ENCODE measurements at places on chromosomes 4 and X.

DNA sequence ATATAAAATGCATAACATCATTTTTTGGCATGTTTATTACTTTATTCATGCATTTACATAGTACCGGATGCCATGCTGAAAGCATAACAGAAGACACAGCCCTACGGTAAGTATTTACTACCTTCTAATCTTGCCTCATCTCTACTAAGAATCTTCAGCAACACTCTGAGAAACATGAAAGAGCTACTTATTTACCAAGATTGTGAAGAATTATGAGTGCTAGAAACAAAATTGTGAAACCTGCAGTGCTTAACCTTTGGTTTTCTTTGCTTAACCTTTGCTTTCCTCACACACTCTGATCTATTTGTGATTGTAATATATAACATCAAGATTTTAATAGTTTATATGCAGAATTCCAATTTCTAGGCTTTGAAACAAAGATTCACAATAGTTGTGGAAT, 7.4 kb downstream of the ANTXR2 start:
- DNase-seq: no peak

- DNase-seq: no peak
Measured at GRCh38 chrX:69107747-69108401, 57.4 kb downstream of the PJA1 start.

DNA sequence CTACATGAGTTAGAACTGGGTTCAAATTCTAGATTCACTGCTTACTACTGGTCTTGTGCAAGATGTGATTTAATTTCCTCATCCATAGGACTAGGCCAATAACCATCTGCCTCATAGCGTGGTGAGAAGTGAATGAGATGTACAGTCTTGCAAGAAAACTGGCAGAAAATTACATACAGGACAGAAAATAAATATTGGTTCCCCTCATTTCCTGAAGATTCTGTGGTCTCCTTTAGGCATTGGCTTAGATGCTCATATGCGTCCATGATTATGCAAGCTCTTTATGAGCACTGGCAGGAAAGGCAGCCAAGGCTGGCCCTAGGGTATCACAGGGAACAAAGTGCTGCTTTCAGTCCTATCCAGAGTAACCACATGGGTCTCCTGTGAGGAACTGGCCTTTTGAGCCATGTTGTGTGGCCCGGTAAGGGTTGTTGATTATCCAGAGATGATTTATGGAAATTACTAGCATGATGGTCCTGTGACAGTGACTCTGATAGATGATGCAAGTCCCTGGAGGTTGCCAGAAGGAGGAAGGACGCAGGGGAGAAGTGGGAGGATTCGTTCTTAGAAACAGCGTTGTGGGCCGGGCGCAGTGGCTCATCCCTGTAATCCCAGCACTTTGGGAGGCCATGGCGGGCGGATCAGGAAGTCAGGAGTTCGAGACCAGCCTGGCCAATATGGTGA, 9.9 kb upstream of the MOB1B start:
- no peak for DNase-seq

DNA sequence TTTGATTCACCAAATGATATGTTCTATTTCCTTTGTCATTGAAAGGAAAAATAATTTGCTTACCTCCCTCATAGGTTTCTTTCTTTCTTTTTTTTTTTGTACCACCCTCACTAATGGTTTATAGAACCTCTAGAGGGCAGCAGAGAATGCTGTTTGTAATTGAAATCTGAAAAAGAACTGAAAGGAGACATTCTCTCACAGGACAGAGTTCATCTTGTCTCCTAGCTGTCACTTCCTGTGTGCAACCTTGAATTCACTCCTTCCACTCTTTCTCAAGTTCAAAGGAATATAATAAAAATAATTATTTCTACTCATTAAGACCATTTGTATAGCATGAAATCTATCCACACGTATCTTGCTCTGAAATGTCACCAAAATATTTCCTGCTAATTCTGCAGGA, 51.0 kb downstream of the GUCY1B1 start:
- DNase-seq: peak; percentile 45

- DNase-seq: no peak
Measured at GRCh38 chr4:173319696-173320095, 14.5 kb downstream of the HMGB2 start.

GRCh38 chrX:148441387-148441786, 59.0 kb upstream of the AFF2 start:
- DNase-seq: no peak

GRCh38 chr4:74934016-74934831, 1.3 kb downstream of the PARM1 start:
- no peak for DNase-seq

- no peak for DNase-seq
Measured at GRCh38 chrX:2614911-2615310, 76.2 kb upstream of the CD99 start.

DNA sequence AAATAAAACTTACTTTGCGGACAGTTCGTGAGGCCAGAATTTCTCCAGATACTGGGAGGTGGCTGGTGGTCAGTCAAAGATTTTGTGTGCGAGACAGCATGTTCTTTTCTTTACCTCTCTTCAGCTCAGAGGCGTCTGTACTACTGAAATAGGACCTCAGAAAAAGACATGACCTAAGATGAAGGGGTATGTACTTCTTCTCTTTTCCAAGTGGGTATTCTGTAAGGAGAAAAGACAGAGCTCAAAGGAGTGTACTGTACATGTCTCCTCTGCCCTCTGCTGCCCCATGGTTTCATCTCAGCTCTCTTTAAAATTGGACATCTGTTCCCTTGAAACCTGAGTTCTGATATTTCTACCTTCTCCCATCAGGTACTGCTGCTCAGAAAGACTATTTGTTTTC, 38.1 kb downstream of the SEPTIN11 start:
- no peak for DNase-seq

All from stimulated activated naive CD4-positive, alpha-beta T cell (primary cell).